Right atrium auricular region (tissue), 2 donors: ENCODE measurements at places on chromosomes 7 and 10. TPM values are rescaled to one million over a fixed set of nuclear protein-coding genes. Genes with fewer than 3 reads are reported as not detected.

The LBX1 gene
- total RNA-seq, result not detected

- no peak for DNase-seq
Measured at GRCh38 chr7:26388256-26388655, 96.6 kb downstream of the SNX10 start.

DNA sequence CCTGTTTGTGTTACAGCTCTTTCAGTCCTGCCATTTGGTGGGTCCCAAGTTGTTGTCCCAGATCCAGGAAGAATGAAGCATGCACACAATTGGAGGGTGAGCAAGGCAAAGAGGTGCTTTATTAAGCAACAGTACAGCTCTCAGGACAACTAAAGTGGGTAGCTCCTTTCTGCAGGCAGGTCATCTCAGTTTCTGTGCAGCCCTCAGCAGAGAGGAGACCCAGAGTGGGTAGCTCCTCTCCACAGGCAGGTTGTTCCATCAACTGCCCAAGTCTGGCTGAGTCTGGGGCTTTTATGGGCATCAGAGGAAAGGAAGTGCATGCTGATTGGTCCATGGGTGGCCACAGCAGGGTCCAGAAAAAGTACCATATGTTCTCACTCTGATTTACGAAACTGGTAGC lies 624.5 kb downstream of the LRMDA start:
- DNase-seq, result no peak

GRCh38 chr7:136637813-136638212 lies 230.6 kb upstream of the CHRM2 start:
- no peak for DNase-seq

DNA sequence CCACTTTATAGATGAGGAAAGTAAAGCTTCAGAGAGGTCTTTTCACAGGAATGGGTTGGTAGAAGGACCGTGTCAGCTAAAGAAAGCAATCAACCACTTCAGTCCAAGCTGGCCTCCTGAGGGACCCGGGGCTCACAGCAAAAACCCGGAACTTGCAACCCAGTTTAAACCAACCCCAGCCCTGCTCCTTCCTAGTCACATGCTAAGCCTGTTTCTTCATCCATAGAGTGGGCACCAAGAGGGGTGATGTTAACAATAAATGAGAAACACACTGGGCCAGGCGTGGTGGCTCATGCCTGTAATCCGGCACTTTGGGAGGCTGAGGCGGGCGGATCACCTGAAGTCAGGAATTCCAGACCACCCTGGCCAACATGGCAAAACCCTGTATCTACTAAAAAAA lies 12.1 kb upstream of the NPFFR1 start:
- DNase-seq, result no peak
